Bronchial smooth muscle cell (primary cell): ENCODE measurements at places on chromosomes 5 and 9. TPM values are rescaled to one million over a fixed set of nuclear protein-coding genes. Genes with fewer than 3 reads are reported as not detected.

The GFI1B gene
- not detected in 2 replicates for total RNA-seq

The GABRA6 gene
- not detected in 2 replicates for total RNA-seq

The FGD3 gene
- total RNA-seq, result not detected in 2 replicates

The OLFML2A gene
- 5.7 and 7.4 TPM in 2 replicates for total RNA-seq

The EIF4EBP3 gene
- 1.3 and 1.7 TPM in 2 replicates for total RNA-seq

The SPZ1 gene
- not detected in 2 replicates for total RNA-seq

The HSD17B3 gene
- total RNA-seq, result not detected in 2 replicates

The PTGDS gene
- total RNA-seq, result 0.79 and 6.0 TPM in 2 replicates

The NR5A1 gene
- total RNA-seq, result not detected in 2 replicates

The SPINK13 gene
- not detected in 2 replicates for total RNA-seq

The THG1L gene
- total RNA-seq, result 43.0 and 56.4 TPM in 2 replicates

The KIF4B gene
- under 0.01 and 0.09 TPM in 2 replicates for total RNA-seq

The GRM6 gene
- under 0.01 TPM in 2 replicates for total RNA-seq

The RANBP17 gene
- 7.2 and 12.9 TPM in 2 replicates for total RNA-seq

The TRIM7 gene
- 1.7 and 3.0 TPM in 2 replicates for total RNA-seq

The TBC1D13 gene
- total RNA-seq, result 9.0 and 10.8 TPM in 2 replicates

The CEP72 gene
- total RNA-seq, result 1.4 and 1.5 TPM in 2 replicates

The BAAT gene
- 0.16 TPM in 1 of 2 replicates, not detected in the other for total RNA-seq

The FAM153A gene
- total RNA-seq, result not detected in 2 replicates

The ASPN gene
- total RNA-seq, result 3.5 and 11.2 TPM in 2 replicates

The PRR7 gene
- total RNA-seq, result 1.4 and 1.6 TPM in 2 replicates

The SPATA9 gene
- 0.43 and 0.47 TPM in 2 replicates for total RNA-seq

The SETD9 gene
- total RNA-seq, result 7.0 and 8.4 TPM in 2 replicates

The PHYHD1 gene
- 16.2 and 16.3 TPM in 2 replicates for total RNA-seq

The TRPM3 gene
- total RNA-seq, result under 0.01 and 0.32 TPM in 2 replicates

The ST6GALNAC6 gene
- 50.9 and 61.2 TPM in 2 replicates for total RNA-seq

The TXN gene
- total RNA-seq, result 426 and 479 TPM in 2 replicates

The AQP7 gene
- 0.34 and 0.47 TPM in 2 replicates for total RNA-seq

The OR1J2 gene
- total RNA-seq, result not detected in 2 replicates

The HAVCR2 gene
- 0.16 and 3.3 TPM in 2 replicates for total RNA-seq

The PCDHB2 gene
- total RNA-seq, result 1.3 and 8.4 TPM in 2 replicates

The ZNF618 gene
- total RNA-seq, result 5.5 and 7.7 TPM in 2 replicates

The OGN gene
- total RNA-seq, result 43.5 and 59.9 TPM in 2 replicates

The GLRA1 gene
- total RNA-seq, result not detected in 2 replicates

The LRRC19 gene
- total RNA-seq, result not detected in 2 replicates

The PCDHGC4 gene
- 3.2 and 3.3 TPM in 2 replicates for total RNA-seq
